ENCODE measurements at places on chromosomes 11 and 22.

DNA sequence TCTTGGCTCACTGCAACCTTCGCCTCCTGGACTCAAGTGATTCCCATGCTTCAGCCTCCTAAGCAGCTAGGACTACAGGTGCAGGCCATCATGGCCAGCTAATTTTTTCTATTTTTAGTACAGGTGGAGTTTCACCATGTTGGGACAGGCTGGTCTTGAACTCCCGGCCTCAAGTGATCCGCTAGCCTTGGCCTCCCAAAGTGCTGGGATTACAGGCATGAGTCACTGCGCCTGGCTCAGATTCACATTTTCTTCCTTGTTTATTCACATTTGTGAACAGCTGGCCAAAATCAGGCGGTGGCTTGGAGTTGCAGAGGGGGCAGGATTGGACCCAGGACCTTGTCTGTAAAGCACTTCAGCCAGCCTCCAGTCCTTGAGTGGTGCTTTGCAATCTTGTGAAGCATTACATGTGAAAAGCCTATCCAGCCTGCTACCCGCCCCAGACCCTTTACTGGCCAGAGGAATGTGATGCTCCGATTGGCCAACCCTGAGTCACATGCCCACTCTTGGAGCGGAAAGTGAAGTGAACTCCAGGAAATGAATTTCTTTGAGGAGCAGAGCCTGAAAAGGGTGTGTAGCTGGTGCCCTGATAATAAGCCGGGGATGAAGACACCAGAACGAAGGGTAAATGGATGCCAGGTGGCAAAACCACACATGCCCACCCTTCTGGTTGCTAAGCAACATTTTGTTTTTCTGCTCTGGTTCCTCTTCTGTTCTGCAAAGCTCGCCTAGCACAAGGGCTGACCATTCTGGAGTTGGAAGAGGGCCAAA, 62.6 kb upstream of the PTPRJ start:
- DNase-seq = peak; percentile 82

DNA sequence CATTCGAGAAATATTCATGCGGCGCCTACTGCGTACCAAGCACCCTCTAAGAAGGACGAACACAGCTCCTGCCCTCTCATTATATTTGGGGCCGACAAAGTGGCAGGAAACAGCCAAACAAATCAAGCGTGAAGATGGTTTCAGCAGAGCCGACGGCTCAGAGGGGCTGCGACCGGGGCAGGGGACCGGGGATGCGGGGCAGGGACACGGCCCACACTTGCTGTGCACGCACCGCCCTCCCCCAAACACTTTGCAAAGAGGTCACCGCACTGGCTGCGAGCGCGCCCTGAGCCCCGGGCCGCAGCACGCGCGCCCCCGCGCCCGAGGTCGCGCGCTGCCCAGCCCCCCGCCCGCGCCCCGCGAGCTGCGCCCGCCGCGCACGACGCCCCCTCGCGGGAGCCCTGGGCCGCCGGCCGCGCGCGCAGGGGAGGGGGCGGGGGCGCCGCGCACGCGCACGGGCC, 255 bp upstream of the SYNGR1 start:
- DNase-seq = peak; percentile 12

- DNase-seq = no peak
These were observed 6.5 kb upstream of the CYB5R3 start for GRCh38 chr22:42655693-42656092.

DNA sequence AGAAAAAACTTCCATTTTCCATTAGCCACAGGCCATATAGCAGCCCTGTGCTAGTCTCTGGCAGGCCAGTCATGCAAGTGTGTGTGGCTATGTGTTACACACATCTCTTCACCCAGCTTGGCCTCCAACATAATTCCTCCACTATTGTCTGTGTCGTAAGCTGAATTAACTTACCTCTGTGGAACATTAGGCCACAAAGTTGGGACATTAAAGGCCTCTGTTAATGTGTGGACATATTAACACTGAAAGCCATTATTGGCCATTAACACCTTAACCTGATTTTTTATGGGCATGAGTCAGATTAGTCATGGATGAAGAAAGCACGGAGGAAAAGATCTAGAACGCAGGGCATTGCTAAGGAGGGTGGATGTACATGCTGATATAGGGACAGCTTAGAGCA, 100.1 kb downstream of the DBX1 start:
- no peak for DNase-seq

- no peak for DNase-seq
These were observed 113.6 kb downstream of the BARX2 start for GRCh38 chr11:129489249-129489648.

- DNase-seq = no peak
These were observed 4.5 kb downstream of the IL18 start for GRCh38 chr11:112159098-112160065.

DNA sequence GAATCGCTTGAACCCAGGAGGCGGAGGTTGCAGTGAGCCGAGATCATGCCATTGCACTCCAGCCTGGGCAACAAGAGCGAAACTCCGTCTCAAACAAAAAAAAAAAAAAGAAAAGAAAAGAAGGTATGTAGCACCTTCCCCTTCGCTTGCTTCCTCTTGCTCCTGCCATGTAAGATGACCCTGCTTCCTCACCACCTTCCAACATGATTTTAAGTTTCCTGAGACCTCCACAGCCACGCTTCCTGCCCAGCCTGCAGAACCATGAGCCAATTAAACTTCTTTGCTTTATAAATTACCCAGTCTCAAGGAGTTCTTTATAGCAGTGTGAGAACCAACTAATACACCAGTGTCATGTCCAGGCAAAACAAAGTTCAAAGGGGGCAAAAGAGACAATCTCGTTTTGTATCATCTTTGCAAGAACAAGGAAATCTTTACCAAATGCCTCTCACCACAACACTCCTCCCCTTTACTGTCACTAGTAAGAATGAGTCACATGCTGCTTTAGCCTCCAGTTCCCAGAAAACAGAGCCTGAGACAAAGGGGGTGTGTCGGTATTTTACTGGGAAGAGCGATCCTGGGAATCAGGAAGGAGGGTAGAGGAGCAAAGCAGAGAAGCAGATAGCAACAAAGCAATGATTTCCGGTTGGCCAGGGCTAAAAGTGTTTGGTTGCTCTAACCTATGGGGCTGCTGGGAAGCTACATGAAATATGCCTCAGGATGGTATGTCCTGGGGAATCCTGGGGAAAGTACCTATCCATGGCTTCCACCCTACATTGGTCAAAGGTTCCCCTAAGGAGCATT, 10.5 kb upstream of the MCHR1 start:
- no peak for DNase-seq
